ENCODE measurements at places on chromosomes 16 and 17.
A peak's percentile ranks its signal among the peaks of the same experiment; 100 is the strongest.

DNA sequence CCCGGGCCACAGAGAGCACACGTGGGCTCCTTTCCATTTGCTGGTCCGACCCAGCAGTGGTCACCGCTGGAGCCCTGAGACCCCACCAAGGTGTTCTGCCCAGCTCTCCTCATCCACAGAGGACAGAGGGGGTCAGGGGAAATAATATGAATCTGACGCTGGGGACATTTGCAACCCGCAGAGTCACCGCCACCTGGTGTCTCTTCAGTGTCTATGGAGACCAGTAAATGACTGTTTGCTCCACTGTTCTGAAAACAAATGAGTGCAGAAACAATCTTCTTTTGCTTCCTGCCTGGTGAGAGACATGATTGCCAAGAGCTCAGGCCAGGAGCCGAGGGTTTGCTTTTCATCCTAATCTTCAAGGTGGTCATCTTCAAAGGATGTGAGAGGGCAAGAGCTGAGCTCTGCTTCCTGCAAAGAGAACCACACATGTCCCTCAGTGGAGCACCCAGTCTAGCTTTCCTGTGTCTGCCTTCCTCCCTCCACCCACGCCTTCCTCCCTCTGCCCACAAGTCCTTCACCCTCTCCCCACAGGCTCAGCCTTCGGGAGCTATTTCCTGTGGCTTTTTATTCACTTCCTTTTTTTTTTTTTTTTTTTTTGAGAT lies 14.7 kb upstream of the KLHDC4 start:
- DNase-seq: peak; percentile 79

GRCh38 chr17:49528966-49529365 lies 33.9 kb downstream of the NGFR start:
- no peak for DNase-seq

- no peak for DNase-seq
Observed at GRCh38 chr17:48893646-48894508, 1.3 kb downstream of the ATP5MC1 start.

DNA sequence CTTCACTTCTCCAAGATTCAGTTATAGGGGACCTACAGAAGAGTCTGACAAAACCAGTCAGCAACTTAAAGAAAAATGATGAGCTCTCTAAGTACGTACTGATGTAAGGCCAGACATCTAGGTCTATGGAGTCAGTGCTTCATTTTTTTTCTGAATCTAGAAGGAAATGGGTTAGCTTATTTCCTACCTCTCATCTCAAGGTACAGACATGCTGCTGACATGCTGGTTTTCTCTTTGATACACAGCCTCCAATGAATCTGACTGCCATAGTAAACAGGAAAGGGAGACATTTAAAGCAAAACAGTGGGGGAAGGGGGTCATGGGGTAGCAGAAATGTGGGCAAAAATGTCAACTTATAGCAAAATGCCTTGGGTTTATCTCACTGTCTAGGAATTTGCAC lies 16.4 kb downstream of the CDR2 start:
- DNase-seq: no peak

DNA sequence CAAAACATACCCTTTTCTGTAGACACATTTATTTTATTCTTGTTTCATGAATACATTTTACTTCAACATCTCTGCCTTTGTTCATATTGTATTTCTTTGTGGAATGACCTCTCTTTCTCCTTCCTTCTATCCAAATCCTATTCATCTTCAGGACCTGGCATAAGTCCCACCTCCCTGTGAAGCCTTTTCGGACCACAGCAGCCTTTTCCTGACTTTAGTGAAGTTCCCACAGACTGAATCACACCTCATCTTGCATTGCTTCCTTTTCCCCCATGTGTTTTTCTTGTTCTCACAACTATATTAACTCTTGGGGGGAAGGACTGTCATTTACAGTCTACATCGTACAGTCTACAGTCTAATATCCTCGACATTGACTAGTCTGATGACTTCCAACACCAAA lies 58.2 kb downstream of the MFSD11 start:
- DNase-seq: no peak

DNA sequence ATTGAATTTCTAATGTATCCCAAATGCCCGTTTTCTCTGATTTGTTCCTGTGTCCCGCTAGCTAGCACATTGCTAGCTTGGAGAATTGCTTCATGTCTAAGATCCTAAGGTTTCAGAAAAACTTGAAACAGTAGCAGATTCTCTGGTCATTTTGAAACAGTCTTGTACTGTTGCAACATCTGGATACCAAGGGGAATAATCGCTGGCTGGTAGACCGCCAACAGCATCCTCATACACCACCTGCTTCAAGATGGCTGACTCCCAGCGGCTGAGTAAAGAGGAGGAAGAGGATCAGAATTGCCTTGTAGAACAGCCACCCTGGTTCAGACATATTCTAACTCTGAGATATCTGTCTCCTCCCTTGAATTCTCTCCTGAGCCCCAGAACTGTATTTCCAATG lies 226.7 kb upstream of the ELAC2 start:
- no peak for DNase-seq

DNA sequence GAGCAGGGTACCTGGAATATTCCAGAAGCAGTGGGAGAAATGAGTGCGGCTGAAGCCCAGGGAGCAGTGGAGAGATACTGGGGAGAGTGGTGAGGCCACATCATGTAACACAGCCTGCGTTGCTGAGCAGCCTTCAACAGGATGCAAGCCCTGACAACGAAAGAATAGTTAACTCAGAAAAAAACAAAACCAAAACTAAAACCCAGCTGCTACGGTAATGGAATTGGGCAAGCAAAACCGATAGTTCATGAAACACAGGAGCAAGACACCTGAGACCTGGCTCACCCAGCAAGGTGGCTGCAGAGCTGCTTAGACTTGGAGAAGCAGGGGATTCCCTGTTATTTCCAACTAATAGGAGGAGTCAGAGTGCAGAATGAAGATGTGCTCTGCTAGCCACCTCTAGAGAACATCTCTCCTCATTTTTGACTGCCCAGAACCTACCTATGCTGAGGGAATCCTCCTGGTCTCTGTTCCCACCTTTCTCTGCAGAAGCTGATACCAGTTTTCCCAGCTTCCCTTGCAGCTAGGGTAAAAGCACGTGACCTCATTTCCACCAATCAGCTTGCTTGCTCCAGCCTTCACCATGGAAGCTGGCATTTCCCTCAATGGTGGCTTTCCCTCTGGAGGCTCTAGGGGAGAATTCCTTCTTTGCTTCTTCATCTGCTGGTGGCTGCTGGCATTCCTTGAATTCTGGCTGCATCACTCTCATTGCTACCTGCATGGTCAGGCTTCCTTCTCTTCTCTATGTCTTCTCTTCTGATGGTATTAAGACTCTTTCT lies 59.4 kb upstream of the XYLT1 start:
- peak; percentile 55 for DNase-seq

DNA sequence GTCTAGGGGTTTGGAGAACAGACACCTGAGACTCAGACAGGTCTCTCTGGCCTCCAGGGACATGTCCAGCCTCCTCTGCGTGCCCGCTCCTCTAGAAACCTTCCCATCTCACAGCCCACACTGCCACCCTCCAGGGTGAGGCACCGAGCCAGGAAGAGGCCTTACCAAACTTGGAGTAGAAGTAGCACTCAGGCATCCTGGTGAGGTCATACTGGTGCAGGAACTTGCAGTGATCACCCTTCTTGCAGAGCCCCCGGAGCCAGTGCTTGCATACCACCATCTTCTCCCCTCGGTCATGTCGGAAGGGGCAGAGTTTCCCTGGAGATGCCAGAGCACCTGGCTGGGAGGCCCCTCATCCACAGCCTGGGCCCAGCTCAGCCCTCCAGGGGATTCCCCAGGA lies 4.2 kb downstream of the CPSF4L start:
- no peak for DNase-seq

- DNase-seq: no peak
Observed at GRCh38 chr17:57629470-57629869, 115.6 kb downstream of the CCDC182 start.

DNA sequence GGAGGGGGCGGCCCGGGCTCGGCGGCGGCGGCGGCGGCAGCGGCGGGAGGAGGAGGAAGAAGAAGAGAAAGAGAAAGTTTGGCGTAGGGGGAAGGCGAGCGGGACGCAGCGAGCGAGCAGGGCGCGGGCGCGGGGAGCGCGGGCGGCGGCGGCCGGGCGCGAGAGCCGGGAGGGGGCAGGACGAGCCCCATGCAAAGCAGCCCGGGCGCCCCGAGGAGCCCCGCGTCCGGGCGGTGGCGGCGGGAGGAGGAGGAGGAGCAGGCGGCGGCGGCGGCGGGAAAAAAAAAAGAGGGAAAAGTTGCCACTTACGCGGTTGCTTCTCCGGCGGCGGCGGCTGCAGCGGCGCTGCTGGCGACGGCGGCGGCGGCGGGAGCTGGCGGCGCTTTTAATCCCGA lies 10.3 kb upstream of the ZFHX3 start:
- DNase-seq: no peak

DNA sequence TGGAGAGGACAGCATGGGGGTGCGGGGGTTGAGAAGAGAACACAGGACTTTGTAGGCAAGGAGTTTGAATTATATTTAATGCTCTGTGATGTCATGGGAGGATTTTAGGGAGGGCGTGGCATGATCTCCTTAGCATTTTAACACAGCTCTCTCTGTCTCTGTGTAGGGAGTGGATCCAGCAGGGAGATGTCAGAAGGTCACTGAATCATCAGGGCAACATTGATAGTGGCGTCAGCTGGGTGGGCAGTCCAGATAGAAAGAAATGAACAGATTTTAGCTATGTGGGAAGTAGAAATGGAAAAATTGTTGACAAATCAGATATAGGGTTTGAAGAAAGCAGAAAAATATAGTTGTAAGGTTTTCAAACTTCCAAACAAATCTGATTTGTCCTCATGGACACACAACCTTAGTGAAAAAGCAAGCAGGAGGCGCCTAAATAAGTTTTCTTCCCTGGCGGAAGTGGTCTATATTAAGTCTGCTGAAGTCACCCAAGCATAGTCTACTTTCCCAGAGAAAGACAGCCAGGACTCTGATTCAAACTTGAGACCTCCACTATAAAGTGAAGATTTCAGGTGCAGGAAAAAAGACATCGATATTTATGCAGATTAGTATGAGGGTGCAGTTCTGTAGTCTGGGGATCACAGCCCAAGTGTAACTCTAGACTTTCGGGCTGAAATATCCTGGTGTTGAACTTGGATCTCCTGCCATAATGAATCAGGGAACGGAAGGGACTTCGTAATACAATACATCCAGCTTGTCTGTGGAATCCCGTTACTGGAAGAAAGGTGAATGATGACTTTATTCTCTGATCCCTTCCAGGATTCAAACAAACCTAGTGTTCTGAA lies 10.1 kb upstream of the PCTP start:
- DNase-seq: no peak

DNA sequence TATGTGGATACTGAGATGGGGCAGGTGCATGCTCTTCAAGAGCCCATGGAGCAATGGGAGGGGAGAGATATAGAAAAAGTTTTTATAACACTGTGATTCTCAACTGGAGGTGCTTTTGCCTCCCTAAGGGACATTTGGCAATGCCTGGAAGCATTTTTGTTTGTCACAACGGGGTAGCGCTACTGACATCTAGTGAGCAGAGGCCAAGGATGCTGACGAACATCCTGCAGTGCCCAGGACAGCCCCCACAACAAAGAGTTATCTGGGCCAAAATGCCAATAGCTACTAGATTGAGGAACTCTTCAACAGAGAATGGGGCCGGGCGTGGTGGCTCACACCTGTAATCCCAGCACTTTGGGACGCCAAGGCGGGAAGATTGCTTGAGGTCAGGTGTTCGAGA lies 67.2 kb upstream of the CLEC3A start:
- DNase-seq: no peak

DNA sequence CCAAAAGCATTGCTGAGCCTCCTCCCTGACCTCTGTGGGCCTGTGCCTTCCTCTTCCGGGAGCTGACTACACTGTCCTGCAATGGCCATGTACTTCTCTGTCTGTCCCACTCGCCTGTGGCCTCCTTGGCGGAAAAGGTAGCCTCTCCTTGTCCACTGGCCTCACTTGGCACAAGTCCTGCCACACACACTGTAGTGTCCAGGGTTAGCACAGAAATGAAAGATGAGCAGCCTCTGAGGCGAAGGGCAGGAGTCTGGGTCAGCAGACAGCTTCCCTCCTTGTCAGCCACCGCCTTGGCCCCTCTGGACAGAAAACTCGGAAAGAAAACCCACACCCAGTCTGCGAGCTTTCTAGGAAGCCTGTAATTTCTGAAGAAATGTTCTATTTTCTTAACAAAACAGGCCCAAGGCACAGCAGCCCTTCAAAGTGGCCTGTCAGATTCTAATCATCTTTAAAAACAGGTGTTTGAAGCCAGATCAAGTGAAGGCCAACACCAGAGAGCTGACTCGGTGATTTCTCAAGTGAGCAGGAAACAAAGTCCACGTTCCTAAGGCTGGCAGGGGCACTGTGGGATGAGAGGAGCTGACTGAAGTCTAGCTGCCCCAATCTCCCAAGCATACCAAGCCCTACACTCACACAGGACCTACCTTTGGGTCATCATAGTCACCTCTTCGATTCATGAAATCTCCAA lies 67.2 kb downstream of the GTF3C1 start:
- no peak for DNase-seq

GRCh38 chr17:64343071-64343774 lies 47.4 kb downstream of the PECAM1 start:
- DNase-seq: no peak

GRCh38 chr17:66930933-66931332 lies 33.6 kb upstream of the CACNG4 start:
- no peak for DNase-seq

DNA sequence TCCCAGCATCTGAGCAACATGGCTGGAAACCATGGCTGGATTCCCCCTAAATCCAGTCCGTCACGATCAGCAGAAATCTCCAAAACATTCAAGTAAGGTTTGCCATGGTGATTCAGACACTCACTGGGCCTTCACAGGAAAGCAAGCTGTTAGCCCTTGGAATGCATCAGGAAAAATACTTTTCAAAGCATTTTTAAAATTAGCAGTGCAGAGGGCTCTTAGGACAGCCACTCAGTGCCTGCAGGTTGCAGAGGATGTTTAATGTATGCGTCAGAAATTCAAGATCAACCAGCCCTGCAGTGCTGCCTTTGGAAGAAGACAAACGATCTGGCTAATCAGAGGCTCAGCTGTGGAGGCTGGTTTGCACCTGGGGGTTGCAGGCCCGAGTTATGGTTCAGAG lies 50.3 kb downstream of the FOXL1 start:
- no peak for DNase-seq

GRCh38 chr16:88738151-88739084 lies 32.1 kb downstream of the CTU2 start:
- DNase-seq: no peak

DNA sequence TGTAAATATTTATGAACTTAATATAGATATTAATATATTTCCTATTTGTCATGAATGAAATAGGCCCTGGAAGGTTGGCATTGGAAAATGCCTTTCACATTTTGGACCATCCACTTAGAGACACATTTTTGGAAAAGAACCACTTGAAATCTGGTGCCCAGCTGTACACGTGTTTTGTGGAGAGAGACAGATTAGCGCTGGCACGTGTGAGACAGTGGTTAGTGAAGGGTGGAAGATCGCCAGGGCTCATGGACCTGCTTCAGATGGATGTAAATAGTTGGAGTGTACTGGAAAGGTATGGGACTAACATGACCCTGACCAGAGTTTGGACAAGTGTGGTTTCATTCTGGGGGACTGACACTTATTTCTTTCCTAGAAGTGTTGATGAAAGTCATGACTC lies 222.9 kb downstream of the PRKCA start:
- no peak for DNase-seq

All from stimulated activated effector memory CD8-positive, alpha-beta T cell treated with anti-CD3 and anti-CD28 coated beads, Interleukin-12 subunit alpha, Interleukin-12 subunit beta, amount 100 ng/mL, for 72 hours (primary cell).